ENCODE measurements at places on chromosomes 3 and 15.
A peak's percentile ranks its signal among the peaks of the same experiment; 100 is the strongest.

- peak; percentile 66 for ATAC-seq
Observed at GRCh38 chr15:85793641-85794597, 806 bp downstream of the KLHL25 start.

DNA sequence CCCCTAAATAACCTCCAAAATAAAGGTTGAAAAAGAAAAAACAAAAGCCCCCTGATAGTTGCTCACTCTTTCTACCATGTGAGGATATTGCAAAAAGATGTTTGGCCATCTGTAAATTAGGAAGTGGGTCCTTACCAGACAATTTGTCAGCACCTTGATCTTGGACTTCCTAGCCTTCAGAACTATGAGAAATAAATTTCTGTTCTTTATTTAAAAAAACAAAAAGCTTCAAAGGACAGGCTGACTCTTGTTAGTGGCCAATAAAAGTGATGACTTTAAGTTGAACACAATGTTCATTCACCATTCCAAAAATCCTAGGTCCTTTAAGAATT lies 103.5 kb downstream of the CBLB start:
- ATAC-seq: no peak

- ATAC-seq: 0 out of 3 replicates have a peak, but pooled peaks have one; percentile 33
Observed at GRCh38 chr3:151166161-151166560, 36.9 kb downstream of the GPR171 start.

DNA sequence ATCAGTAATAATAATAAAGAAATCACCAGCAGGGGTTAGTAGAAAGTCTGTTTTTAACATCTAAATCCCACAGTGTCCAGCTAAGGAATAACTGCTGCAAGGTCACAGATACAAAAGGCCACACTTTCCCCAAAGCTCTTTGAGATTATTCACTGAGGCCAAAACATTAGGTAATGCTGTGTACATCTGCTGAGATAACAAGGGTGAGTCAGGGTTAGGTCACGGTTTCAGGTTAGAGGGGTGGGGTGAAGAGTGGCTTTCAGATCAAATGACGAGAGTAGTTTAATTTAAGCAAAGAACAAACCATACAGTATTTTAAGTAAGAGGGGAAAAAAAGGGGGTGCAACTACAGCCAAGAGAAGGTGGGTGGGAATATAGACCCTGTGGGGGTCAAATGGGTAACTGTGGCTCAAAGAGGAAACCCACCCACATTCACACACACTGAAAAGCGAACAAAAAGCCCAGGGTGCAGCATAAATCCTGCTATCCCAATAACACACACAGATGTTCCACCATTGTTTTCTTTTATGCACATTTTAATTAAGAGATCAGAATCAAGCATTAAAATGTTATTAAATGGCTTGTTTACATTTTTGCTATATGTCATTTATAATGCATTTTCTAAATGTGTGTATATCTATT lies 412.9 kb downstream of the TIGIT start:
- peak; percentile 75 for ATAC-seq

DNA sequence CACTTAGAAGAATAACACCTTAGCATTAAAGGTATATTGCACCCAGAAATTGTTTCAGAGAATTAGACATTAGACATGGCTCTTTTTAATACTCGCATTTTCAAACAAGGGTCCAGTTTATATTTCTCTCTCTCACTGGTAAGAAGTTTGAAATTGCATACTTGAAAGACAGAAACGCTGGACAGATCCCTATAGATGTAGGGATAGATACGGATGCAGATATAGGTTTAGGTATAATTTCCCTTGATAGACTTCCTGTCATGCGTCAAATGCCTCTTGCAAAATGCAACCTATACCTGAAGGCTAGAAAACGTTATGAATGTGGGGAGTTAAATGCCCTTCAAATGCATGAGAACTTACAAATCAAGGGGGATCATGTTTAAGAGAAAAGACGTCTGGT lies 99.4 kb upstream of the BCL6 start:
- ATAC-seq: no peak

DNA sequence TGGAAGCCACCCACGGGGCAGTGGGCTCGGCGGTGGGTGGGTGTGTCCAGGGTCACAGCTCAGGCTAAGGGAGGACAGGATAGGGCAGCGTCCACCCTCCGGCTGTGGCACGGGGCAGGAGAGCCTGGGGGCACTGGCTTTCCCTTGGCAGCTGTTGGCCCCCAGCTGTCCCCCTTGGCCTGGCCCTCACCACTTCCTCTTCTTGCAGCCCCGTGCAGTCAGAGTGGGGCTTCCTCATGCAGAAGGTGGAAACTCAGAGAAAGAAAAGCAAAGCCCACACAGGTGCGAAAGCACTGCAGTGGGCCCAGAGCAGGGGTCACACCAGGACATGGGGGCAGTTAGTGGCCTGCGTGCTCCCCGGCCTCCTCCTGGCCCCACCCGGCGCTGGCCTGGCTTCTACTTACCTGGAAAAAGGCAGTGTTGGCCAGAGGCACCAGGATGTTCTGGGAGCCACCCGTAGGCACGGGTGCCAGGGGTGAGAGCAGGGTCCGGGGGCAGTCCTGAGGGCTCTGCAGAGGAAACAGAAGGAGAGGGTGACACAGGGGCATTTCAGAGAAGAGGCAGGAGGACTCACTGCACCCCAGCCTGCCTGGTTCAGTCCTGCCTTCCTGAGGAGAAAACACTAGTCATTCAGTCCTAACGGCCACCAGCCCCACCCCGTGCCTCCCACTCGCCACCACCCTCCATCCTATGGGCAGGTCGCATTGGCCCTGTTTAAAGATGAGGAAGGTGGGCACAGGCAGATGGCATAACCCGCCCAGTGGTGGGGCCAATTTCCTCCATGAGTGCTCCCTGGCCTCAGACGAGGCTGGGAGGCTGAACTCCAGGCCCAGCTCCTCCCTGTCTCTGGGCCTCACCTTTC lies 28.3 kb downstream of the PLXND1 start:
- ATAC-seq: no peak

DNA sequence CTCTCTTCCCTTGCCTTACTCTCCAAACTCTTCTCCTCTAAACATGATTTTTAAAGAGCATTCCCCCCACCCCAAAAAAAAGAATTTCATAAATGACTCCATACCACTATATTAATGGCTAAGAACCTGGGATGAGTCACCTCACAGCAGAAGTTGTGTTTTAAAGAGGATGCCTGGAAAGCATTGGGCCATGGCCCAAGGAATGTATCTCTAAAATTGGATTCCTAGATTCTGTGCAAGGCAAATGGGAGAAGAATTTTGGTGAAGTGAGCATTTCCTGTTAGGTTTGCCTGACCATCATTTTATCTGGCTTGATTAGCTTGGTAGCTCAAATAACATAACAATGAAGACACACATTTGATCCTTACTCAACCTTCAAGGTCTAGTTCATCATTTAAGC lies 251.4 kb downstream of the NR1D2 start:
- ATAC-seq: peak; percentile 68

- no peak for ATAC-seq
Observed at GRCh38 chr15:98519767-98520550, 128.4 kb upstream of the IGF1R start.

DNA sequence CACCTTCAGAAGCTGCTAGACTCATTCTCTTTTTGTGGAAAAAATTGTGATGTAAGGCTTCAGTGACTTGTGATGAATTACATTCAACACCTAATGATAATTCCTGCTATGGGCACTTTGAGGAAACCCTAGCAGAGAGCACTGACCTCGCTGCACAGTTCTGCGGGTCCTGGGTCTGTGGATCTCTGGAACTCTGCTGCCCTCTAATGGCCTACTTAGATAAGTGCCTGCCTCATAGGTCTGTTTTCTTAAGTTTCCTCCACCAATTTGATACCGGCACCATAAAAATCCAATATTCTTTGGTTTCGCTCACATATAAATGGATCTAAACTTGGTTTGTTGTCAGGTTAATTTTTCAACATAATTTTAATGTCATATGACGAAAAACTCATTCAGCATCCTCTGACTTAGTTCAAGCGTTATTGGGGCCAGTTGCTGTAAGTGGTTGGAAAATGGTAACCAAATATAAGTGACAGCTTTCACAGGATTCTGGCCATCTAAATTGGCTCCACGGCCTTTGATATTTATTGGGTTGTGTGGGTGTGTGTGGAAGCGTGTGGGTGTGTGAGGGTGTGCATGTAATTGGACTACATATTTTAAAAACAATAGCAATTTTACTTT lies 10.4 kb downstream of the SLITRK3 start:
- ATAC-seq: peak; percentile 98
